ENCODE measurements at places on chromosomes 6 and 20. TPM values are rescaled to one million over a fixed set of nuclear protein-coding genes. Genes with fewer than 3 reads are reported as not detected.

GRCh38 chr20:31815408-31816188, 3.6 kb upstream of the MYLK2 start:
- DNase-seq = no peak

- DNase-seq = no peak
Observed at GRCh38 chr6:145069966-145070365, 665.4 kb downstream of the EPM2A start.

The ZFP57 gene
- total RNA-seq = 13.5 TPM

The SERPINB1 gene
- total RNA-seq = 58.6 TPM

DNA sequence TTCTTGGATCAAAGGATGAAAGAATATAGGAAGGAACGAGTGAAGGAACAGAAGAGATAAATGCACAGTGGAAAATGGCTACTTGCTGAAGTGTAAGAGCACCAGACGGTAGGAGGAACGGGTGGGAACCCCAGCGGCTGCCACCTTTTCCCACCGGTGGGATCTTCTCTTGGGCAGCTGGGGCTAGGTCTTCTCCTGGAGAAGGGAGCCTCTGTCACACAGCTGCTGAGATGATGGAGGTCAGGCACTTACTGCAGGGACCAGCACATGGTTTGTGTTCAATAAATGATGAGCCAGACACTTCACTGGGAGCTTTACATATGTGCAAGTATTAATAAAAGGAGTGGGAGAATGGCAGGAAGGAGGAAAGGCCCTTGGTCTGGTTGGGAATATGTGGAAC, 123.7 kb downstream of the AGPAT4 start:
- DNase-seq = no peak

DNA sequence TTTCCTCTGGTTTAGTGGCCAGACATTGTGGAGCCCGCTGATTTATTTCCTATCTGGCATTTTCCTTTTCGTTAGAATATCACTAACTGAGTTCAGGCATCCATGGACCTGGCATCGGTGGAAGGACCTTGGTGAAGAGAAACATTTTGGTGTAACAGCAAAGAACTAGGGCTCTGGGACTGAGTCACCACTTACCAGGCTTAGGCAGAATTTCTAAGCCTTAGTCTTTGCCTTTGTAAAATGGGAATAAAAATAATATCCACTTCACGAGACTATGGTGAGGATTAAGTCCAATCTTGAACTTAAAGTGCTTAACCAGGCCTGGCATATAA, 42.0 kb upstream of the ENPP1 start:
- no peak for DNase-seq

- no peak for DNase-seq
Observed at GRCh38 chr6:36402481-36402880, 15.0 kb upstream of the ETV7 start.

- no peak for DNase-seq
Observed at GRCh38 chr20:22106308-22106938, 401.0 kb downstream of the PAX1 start.

- no peak for DNase-seq
Observed at GRCh38 chr6:14499841-14500240, 382.3 kb downstream of the CD83 start.

- DNase-seq = no peak
Observed at GRCh38 chr6:158772851-158773371, 46.3 kb downstream of the EZR start.

- DNase-seq = no peak
Observed at GRCh38 chr6:11854408-11855165, 76.0 kb upstream of the ADTRP start.

DNA sequence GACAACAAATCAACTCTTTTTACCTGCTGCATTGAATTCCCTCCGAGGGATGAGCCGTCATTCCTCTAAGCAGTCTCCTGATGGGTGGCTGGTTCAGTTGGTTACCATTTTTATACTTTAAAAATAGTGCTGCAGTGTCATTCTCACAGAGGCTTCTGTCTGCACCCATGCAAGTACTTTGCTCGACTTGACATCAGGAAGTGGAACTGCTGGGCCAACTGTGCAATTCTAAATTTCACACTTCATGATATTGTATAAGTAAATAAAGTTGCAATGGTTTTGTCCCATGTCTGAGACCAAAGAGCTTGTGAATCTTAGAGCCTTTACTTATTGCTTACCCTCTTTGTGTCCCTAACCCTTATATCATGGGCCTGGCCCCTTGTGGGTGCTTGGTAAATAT, 2.5 kb downstream of the BTN3A1 start:
- DNase-seq = no peak

DNA sequence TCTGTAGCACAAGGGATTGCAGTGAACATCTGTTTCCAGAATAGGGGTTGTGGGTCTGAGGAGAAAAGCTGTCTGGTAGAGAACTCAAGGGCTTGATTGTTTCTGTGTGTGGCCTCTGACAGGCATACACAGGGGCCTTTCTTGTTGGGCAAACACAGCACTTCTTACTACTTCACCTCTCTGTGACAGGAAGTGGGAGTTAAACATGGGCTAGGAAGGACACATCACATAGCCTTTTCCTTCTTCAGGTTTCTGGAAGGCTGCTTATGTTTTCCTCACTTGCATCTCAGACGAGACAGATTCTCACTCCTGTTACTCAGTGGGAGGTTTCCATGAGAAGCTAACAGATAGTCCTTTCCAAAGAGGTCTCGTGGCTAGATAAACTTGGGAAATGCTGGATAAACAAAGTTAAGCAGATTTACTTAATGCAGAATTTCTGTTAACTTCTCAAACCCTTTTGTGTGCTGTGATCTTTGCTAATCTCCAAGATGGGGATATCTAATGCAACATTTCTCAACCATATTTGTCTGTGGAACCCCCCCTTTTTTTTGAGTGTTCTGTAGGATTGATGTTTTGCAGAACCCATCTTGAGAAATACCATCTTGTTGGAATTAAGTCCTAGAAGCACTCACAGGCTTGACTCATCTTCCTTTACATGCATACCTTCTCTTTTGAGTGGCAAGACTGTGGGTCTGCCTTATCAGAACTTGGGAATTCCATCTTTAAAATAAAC, 41.9 kb upstream of the RNF8 start:
- DNase-seq = no peak

DNA sequence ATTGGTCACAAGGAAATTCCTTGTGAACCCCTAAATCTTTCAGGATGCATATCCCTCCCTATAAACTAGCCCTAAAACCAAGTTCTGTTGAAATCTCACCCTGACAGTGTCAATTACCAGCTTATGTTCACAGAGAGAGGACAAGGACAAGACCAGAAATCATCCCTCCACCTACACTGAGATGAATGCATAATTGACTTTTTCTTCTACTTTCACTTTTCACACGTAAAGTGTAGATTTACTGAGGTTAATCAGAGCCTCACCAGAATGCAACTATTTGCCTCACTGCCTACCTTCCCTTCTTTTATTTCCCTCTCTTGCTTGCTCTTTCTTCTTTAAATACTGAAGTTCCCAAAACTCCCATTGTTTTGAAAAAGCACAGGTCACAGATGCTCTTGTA, 15.3 kb upstream of the NKAIN2 start:
- no peak for DNase-seq
